ENCODE measurements at places on chromosomes 3 and 15. TPM values are rescaled to one million over a fixed set of nuclear protein-coding genes. Genes with fewer than 3 reads are reported as not detected.

The GOLGA8J gene
- total RNA-seq = not detected

The C3orf70 gene
- not detected for total RNA-seq

The KCNMB3 gene
- total RNA-seq = 0.29 TPM

The ARRDC4 gene
- total RNA-seq = 0.29 TPM

The HRH1 gene
- total RNA-seq = 2.3 TPM

The ABTB1 gene
- total RNA-seq = 14.8 TPM

The SERPINI1 gene
- total RNA-seq = 3.0 TPM

The CNTN6 gene
- not detected for total RNA-seq

The SLC30A4 gene
- total RNA-seq = 2.0 TPM

The EOMES gene
- 1.5 TPM for total RNA-seq

The FRMD5 gene
- total RNA-seq = 0.31 TPM

The POPDC2 gene
- 2.3 TPM for total RNA-seq

DNA sequence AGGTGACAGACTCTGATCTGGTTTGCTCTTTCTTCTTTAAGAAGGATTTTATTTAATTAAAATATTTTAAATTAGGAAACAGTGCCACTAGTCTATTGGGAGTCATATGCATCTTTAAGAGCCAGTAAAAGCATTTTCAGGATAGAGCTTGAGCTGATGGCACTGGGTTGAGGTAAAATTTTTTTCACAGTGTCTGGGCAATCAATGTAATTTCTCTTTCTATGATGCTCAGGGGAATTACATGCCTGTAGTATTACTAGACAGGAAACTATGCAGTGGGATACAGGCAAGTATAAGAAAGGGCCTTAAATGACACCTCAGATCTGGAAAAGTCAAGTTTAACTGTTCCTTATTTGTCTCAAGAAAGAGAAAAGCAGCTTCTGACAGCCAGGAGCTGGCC is 76.4 kb downstream of the GAP43 start:
- DNase-seq = no peak

GRCh38 chr15:48175126-48175525 is 3.0 kb downstream of the MYEF2 start:
- no peak for DNase-seq

GRCh38 chr3:178561239-178561638 is 25.0 kb downstream of the KCNMB2 start:
- DNase-seq = no peak

DNA sequence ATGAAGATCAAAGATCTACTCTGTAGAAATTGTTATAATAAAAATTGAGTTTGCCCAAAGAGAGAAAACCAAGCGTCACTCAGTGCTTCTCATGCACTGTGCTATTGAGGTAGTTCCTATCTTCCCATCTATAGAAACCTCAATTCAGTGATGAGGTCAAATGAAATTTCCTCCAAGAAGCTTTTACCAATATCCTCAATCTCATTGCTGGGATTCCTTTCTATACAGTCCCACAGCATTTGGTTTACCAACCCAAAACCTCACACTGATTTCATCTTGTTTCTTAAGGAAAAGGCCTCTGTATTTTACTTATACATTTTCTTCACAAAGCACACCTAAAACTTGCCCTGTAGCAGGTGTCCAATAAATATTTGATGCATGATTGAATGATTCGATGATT is 147.2 kb downstream of the ALCAM start:
- DNase-seq = no peak

- no peak for DNase-seq
Observed at GRCh38 chr3:16134173-16134928, 40.1 kb upstream of the GALNT15 start.

- no peak for DNase-seq
Observed at GRCh38 chr15:38503496-38503895, 49.6 kb downstream of the FAM98B start.

GRCh38 chr3:46599590-46599989 is 12.7 kb upstream of the FAM240A start:
- no peak for DNase-seq

- no peak for DNase-seq
Observed at GRCh38 chr15:69958496-69959084, 139.1 kb downstream of the TLE3 start.

GRCh38 chr3:188272481-188273372 is 118.8 kb downstream of the LPP start:
- no peak for DNase-seq

DNA sequence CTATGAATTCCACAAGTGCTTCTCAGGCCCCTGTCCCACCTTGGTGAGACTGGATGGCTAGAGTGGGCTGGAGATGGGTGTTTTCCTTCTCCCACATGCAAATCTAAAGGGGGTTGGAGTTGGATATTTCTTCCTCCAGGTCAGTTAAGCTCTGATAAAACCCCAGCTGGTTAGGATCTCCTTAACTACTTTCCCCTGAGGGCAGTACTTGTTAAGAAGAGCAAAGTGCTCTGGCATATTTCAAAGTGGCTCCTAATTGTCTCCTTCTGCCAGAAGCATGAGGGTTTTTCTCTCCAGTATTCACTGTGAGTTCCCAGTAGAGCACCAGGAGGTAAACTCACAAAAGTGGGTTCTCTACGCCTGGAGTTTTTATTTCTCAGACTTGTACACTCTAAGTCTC is 31.4 kb downstream of the COL6A6 start:
- DNase-seq = no peak

DNA sequence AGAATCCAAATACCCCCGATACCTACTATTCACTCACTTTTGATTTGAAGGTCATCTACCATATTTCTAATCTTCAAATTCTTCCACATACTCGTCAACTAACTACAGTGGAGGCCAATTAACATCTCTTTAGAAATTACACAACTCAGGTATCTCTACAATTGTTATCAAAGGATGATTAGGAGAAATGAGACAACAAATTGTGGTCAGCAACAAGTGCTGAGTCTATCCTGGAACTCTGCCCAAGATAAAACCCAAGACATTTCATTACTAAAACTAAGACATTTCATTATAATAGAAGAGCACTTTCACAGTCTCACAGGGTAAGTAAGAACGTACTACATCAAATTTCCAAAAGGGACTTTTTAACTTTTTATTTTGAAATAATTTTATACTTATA is 100.0 kb downstream of the TBC1D5 start:
- DNase-seq = no peak

GRCh38 chr15:82306791-82307713 is 42.2 kb downstream of the GOLGA6L10 start:
- peak; percentile 5 for DNase-seq

GRCh38 chr3:178915365-178915764 is 156.2 kb downstream of the ZMAT3 start:
- DNase-seq = no peak

- DNase-seq = no peak
Observed at GRCh38 chr15:45253330-45253729, 1.3 kb downstream of the SLC28A2 start.

GRCh38 chr3:164940745-164941144 is 137.6 kb downstream of the SI start:
- no peak for DNase-seq

- DNase-seq = no peak
Observed at GRCh38 chr15:59169251-59169708, 37.4 kb upstream of the LDHAL6B start.

DNA sequence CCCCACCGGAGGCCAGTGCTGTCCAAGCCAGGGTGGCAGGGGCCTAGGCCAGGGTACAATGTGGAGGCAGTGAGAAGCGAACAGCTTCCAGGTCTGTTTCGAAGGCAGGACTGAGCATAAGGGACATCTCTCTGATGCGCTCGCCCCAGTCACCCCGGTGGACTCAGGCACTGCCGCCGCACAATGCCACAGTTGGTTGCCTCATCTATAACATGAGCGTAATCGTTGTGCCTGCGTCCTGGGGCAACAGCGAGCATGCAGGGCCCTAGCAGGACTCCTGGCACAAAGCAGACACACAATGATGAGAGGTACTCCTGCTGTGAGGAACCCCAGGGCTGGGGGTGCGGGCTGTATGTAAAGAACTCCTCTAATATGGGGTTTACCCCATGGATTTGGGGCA is 14.1 kb downstream of the HRH1 start:
- DNase-seq = no peak

All from activated CD4-positive, alpha-beta memory T cell treated with anti-CD3 and anti-CD28 coated beads for 36 hours (primary cell).